Bone marrow (tissue), 2 donors: ENCODE measurements at places on chromosomes 6 and 20.

- no peak for DNase-seq
Measured at GRCh38 chr6:1536526-1537429, 72.9 kb upstream of the FOXC1 start.

DNA sequence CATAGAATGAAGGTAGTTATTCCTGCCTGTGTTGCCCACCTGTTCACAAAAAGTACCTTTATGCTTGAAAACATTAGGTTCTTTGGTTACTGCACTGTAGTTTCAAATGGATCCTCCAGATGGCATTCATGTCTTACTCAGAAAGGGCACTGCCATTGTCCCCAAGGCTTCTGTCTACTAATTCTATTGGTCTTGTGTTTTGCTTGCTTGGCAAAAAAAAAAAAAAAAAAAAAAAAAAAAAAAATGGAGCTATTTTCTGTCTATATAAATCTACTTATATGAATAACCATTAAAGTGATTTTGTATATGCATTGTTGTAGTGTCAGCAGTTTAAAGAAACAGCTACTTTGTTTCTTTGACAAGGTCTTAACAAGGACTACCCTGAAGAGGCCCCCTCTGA lies 12.7 kb upstream of the EFHC1 start:
- peak; percentile 34 for DNase-seq

GRCh38 chr6:35402856-35403191 lies 49.3 kb upstream of the FANCE start:
- no peak for DNase-seq

DNA sequence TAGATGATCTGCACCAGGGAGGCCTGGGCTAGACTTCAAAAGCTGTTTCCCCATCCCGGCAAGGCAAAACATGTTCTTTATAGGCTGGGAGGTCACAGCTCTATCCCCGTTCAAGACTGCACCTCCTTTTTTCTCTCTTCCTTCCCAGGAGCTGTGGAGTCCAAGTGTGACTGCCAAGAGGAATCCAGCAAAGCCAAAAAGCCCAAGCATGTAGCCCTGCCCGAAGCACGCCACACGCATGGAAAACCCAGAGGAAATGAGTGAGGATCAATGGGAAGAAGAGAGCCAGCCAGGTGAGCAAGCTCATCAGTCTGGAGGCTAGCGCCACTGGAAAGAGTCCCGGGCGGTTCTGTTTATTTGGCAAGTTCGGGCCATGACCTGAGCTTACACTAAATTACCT lies 240.4 kb downstream of the PRL start:
- no peak for DNase-seq

GRCh38 chr6:32689531-32690501 lies 23.4 kb upstream of the HLA-DQB1 start:
- no peak for DNase-seq

GRCh38 chr6:8844968-8845367 lies 409.6 kb upstream of the SLC35B3 start:
- DNase-seq: no peak

DNA sequence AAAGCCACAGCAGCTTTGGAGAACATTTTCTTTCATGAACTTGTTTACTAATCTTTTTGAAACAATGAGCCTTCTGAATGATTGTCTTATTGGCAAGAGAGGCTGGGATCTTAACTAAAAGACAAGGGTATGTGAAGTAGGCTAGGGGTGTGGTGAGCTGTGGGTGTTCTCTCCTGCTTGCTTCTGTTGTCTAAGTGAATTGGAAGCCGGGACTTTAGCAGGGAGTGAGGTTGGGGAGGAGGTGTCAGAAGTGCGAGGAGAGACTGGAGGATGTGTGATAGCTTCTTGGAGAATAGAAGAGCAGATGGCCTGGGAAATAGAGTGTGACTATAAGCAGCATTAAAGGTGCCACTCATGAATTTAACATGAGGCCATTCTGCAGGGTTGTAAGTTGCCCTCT lies 562.8 kb downstream of the UTRN start:
- DNase-seq: no peak

DNA sequence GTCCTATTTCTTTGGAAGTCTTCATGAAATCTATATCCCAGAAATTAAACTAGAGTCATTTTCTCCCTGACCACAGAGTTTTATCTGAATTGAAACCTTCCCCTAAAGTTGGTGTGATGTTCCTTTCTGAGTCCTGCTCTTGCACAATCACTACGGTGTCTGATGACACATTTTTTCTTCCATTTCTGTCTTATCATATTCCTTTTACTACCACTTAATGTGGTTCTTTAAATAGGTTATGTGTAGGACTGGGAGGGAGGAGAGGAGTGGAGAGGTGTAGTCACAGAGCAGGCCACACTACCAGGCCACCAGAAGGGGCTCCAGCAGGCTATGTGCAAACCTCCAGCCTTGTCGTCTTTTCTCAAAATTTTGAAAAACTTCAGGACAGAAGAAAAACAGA lies 39.7 kb upstream of the ATXN1 start:
- no peak for DNase-seq

DNA sequence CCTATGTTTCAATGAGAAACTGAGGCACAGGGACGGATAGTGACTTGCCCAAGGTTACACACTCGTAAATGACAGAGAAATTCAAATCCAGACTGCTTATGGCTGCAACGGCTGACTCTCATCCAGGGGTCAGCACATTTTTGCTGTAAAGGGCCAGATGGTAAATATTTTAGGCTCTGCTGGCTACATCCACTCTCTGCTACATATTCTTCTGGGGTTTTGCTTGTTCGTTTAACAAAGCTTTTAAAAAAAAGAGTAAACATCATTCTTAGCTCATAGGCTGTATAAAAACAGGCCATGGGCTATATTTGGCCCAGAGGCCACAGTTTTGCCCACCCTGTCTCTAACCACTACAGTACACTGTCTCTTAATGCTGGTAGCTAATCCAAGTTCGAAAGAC lies 103.4 kb downstream of the PREX1 start:
- no peak for DNase-seq

DNA sequence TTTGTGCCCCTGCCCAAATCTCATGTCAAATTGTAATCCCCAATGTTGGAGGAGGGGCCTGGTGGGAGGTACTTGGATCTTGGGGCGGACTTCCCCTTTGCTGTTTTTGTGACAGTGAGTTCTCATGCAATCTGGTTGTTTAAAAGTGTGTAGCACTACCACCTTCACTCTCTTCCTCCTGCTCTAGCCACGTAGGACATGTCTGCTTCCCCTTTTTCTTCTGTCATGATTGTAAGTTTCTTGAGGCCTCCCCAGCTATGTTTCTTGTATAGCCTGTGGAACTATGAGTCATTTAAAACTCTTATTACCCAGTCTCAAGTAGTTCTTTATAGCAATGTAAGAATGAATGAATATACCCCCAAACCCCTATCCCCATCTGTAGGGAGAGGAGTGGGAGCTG lies 1013.7 kb upstream of the MAP3K7 start:
- DNase-seq: no peak

- peak; percentile 89 for DNase-seq
Measured at GRCh38 chr6:26270903-26271667, 93.9 kb upstream of the BTN3A2 start.

- no peak for DNase-seq
Measured at GRCh38 chr6:1200409-1201101, 111.3 kb upstream of the FOXQ1 start.

GRCh38 chr6:122640366-122640765 lies 30.2 kb downstream of the PKIB start:
- no peak for DNase-seq

- no peak for DNase-seq
Measured at GRCh38 chr6:100452998-100453397, 11.7 kb downstream of the SIM1 start.

GRCh38 chr6:3617192-3617631 lies 134.3 kb downstream of the PXDC1 start:
- no peak for DNase-seq

GRCh38 chr6:166333172-166333995 lies 9.0 kb downstream of the SFT2D1 start:
- DNase-seq: no peak

DNA sequence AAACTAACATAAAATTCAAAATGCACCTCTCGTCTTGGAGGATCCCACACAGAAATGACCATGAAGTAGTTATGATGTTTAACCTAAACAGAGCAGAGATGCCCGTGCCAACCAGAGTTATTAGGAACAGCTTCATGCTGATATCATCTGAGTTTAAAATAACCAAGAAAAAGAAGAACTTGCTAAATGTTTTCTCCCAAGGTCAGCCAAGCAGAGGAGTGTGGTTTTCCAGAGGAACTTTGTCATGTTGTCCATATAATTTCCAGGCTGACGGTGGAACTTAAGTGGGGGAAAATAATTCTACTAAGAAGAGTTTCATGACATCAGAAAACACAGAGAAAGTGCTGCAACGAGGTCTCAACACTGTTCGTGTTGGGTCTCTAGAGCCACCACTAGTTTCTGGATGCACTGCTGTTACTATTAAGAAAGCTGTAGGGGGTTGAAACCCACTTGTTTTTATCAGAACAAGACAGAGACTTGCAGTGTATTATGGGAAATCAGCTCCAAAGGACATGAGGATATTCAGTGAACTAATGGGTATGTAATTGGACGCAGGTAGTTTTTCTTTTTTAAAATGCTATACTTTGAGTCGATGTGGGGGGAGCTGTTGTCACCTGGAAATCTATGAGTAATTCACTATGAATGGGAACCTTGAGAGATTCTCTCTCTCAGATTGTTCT lies 5.2 kb downstream of the AGPAT4 start:
- no peak for DNase-seq

DNA sequence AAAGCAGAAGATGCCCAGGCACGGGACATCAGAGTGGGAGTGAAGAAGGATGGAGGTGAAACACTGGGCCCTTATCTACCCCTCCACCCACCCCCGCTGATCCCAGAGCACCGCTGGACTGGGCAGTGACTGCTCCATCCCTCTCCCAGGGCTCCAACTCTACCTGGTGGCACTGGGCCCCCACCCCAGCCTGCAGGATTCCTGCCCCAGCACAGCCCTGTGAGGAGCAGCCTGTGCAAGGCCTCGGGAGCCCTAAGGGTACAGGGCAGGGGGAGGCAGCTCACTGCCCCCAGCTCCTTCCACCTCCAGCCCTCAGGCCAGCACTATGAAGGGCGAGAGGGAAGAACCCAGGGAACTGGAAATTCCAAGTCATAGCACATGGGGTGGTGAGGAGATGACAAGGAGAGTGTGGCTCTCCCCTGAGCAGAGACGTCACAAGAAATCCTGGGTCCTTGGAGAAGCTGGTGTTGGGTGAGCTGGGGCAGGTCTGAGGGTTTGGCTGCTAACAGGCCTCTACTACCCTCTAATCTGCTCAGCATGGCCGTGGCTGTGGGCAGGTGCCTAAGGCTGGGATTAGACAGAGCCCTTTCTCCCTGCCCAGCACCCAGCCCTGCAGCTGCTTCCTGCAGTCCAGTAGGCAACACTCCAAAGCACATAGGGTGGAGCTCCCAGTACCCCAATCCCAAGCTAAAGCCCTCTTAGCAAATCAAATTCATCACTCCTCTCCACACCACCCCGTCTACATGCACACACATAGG lies 3.5 kb downstream of the CST3 start:
- no peak for DNase-seq

DNA sequence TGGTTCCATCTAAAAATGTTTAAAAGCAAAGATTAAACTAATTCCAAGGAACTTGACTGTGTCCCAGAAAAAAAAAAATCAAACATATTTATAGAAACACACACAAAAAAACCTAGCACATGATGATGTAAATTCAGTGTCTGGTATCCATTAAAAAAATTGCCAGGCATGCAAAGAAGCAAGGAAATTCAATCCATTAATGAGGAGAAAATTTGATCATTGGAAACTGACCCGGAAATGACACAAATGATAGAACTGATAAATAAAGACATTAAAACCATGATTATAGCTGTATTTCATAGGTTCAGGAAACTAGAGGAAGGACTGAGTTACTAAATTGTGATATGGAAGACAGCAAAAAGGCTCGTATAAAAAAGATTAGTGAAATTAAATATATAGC lies 34.7 kb downstream of the PDYN start:
- DNase-seq: no peak

DNA sequence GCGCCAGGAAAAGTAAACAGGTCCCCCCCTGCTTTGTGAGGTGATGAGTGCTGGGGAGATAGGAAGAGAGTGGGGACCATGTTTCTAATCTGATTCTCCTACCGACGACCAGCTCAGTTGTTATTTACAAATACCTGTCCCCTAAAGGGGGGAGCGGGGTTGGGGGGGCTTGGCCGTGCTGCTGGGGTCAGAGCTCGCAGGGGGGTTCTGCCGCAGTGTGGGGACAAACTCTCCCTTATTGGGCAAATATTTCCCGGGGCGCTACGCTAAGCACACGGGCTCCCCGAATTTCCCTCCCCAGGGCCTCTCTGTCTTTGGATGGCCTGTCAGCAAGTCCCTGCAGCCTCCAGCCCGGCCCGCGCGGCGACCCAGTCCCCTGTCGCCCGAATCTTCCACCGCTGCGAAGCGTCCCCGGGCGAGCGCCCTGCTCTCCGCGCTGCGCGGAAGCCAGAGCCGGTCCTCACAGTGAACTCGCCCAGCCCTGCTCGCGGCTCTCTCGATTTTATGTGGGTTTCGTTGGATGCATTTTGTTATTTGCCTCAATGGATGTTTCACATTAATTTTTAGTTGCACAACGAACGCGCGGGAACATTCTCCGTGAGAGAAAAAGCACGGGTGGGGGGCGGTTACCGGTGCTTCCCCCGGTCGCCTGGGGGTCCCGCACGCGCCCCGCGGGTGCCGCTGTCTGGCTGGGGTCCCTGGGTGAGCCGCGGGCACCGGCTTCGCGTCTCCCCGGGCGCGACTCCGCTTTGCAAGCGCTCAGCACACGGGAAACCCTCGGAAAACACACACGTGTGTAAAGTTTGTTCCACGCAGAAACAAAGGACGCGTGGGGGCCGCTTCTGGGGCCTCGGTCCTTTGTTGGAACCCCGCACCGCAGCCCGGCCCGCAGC lies 1.5 kb upstream of the STX16 start:
- DNase-seq: no peak

DNA sequence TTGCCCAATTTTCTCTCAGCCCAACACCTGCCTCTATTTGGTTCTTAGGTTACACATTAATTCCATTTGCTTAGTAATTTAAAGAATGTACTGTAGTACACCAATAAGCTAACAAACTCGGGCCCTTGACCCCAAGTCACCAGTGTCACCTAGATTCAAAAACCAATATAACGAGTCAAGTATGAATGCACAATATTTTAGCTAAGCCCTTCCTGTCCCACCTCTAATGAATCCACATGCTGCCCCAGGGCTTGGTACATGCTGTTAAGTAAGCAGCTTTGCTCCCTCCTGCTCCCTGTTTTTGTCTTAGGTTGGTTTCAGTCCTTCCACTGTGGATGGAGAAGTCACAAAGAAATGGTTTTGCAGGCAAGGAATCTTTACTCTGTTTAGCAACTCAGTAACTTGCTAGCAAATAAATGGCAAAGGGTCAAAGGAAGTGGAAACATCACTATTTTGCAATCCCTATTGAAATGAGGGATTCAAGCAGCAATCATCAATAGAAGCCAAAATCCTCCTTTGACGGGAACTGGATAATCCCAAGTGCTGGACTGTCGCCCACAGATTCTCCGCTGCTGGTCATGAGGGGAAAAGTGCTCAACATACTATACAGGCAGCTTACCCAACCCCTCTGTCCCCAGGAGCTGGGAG lies 5.0 kb upstream of the MPC1 start:
- DNase-seq: no peak

- no peak for DNase-seq
Measured at GRCh38 chr6:18240230-18240629, 24.1 kb downstream of the DEK start.

- DNase-seq: no peak
Measured at GRCh38 chr6:139153855-139154254, 19.0 kb downstream of the HECA start.

GRCh38 chr6:22115559-22115958 lies 181.3 kb downstream of the PRL start:
- DNase-seq: no peak
